ENCODE measurements at places on chromosomes 13 and 19.

GRCh38 chr19:18069383-18069782 lies 17.4 kb downstream of the IL12RB1 start:
- no peak for DNase-seq

- peak; percentile 30 for DNase-seq
These were observed 693 bp downstream of the XPO4 start for GRCh38 chr13:20901668-20902437.

- no peak for DNase-seq
These were observed 109.1 kb upstream of the PEG3 start for GRCh38 chr19:56949626-56950025.

- DNase-seq: no peak
These were observed 15.0 kb downstream of the NFIX start for GRCh38 chr19:13010038-13010991.

GRCh38 chr19:33569821-33570220 lies 48.2 kb upstream of the PEPD start:
- DNase-seq: no peak

DNA sequence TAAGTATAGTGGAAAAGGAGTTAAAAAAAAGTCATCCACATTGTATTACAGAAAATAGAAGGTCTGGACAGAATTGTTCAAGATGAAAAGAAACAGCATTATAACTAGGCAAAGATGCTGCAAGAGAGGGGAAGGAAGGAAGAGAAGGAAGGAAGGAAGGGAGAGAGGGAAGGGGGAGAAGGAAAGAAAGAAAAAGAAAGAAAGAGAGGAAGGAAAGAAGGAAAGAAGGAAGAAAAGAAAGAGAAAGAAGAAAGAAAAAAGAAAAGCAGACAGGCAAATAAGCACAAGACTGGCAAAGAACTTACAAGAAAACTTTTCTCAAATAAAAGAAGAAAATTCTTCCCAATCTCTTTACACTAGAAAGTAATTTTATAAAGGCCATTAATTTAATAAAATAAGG lies 15.1 kb upstream of the FLT1 start:
- DNase-seq: no peak

GRCh38 chr13:21081926-21082325 lies 20.5 kb upstream of the LATS2 start:
- no peak for DNase-seq

- DNase-seq: peak; percentile 92
These were observed 1.1 kb upstream of the MYBPC2 start for GRCh38 chr19:50431343-50432220.

DNA sequence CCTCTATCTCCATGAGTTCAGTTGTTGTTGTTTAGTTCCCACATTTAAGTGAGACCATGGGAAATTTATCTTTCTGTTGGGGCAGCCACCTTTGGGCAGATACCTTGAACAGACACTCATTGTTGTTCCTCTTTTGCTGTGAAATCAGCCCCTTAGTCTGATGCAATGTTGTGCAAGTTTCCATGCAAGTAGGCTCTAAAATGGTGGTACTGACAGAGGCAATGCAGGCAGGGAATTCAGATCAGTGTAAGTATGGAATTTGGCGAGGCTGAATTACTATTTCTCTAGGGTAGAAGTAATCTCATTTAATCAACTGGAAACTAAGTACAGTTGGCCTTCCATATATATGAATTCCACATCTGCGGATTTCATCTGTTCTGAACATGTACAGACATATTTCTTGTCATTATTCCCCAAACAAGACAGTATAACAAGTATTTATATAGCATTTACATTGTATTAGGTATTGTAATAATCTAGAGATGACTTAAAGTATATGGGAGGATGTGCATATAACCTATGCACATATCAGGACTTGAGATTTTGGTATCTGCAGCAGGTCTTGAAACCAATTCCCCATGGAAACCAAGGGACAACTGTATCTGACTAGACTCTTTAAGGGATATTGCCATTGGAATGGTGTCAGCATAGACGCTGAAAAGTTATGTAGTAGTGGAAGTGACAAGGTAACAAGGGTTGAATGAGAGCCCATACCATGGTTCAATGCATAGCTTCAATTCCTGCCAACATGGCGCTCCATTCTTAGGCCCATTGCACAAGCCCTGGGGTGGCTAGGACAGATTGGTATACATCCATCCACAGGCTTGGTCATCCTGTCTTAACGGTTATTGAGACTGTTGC lies 281.5 kb upstream of the HTR2A start:
- no peak for DNase-seq

GRCh38 chr13:90187478-90188350 lies 1159.8 kb upstream of the MIR17HG start:
- no peak for DNase-seq
